ENCODE measurements at places on chromosomes 7 and 10.
A peak's percentile ranks its signal among the peaks of the same experiment; 100 is the strongest.

DNA sequence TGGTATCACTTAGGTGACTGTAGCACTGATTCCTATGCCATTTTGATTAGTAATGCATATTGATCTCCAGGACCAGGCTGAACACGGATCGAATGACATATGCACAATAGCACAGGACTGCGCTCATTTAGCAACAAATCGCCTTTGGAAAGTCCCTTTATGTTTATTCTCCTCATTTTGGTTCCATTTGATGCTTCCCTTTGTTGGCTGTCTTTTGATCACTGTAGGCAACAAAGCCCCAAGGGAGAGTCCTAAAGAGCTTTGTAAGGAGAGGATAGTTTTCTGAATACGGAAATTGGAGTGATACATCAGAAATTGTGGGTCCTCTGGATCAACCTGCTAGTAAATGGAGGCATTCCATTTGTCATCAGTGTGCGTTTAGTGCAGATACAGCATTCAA lies 1111.4 kb downstream of the SORCS1 start:
- DNase-seq = no peak

DNA sequence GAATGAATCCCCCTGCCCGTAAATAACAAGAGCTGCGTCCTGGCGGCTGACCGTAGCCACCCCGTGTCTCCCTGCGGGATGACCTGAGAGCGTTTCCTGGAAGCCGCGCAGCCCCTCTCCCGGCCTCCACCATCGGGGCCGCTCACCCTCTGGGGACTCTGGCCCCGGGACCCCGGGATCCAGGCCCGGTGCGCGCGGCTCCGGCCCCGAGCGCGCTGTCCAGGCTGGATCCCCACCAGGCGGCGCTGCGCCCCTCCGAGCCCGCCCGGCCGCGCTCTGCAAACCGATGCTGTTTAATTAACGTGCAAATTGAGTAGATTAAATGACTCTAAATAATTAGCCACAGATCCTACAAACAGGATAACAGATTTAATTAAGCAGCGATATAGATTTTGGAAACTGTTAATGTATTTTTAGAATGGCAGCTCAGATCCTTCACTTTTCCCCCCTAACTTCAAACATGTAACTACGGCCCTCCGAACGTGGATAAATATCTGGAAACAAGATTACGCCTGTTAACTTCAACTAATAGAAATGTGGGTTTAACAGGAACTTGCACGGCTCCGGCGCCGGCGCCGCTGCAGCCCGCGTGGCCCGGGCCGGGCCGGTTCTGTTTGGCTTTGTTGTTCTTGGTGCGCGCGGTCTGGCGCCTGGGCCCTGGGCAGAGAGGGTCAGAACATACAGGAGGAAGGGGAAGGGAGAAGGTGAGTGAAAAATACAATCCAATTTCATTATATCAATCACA lies 7.1 kb upstream of the UNCX start:
- DNase-seq = no peak

DNA sequence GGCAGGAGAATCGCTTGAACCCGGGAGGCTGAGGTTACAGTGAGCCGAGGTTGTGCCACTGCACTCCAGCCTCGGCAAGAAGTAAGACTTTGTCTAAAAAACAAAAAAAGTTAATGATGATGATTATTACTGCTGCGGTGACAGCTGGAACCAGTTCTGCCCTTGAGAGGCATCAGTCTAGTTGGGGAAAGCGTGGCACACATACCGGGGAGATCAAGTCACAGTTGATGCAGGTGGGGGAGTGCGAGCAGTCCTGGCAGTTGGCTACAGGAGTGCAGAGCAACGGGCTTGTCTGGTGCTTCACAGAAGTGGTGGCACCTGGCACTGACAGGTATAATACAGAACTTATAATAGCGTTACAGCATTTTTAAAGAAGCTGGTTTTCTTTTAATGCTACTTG lies 173.0 kb downstream of the ARHGAP21 start:
- no peak for DNase-seq

DNA sequence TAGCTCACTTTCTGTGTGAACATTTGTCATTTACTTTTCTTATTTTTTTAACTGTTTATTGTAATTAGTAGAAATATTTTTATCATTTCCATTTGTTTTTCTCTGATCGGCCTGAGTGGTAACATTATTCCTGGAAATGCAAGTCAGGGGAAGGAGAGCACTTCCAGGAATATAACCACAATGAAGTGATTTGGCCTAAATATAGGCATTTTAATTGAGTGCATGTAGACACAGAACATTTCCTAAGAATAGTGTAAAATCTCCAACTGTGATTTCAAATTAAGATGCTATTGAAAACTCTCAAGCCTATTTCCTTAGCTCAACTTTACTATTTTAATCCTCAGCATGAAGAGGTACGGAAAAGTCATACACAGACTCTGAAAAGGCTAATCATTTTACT lies 86.5 kb upstream of the SKAP2 start:
- DNase-seq = no peak

DNA sequence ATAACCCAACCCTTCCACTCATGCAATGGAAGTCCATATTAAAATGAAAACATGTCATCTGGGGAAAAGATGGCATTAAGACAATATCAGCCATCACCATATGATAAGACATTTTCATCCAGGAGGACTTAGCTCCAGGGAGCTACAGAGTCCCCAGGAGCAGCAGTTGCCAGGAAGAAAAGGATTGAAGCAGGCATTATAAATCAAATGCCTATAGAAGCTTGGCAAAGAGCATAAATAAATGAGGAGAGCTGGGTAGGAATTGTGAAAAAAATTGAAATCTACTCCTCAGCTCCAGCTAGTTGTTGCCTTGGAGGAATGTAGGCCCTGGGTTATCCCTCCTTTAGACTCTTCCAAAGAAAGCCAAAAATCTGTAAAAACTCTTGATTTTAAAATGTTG lies 42.5 kb downstream of the FAM13C start:
- DNase-seq = no peak

- no peak for DNase-seq
Observed at GRCh38 chr7:64775289-64775688, 18.9 kb upstream of the ZNF138 start.

- DNase-seq = no peak
Observed at GRCh38 chr10:18576586-18576985, 74.8 kb downstream of the NSUN6 start.

GRCh38 chr7:98282703-98283102 lies 1.2 kb downstream of the BRI3 start:
- DNase-seq = no peak

- no peak for DNase-seq
Observed at GRCh38 chr10:23197416-23197861, 5.3 kb downstream of the PTF1A start.

- DNase-seq = no peak
Observed at GRCh38 chr7:1103009-1103788, 15.3 kb downstream of the GPER1 start.

GRCh38 chr7:125908711-125909110 lies 979.1 kb upstream of the POT1 start:
- no peak for DNase-seq

DNA sequence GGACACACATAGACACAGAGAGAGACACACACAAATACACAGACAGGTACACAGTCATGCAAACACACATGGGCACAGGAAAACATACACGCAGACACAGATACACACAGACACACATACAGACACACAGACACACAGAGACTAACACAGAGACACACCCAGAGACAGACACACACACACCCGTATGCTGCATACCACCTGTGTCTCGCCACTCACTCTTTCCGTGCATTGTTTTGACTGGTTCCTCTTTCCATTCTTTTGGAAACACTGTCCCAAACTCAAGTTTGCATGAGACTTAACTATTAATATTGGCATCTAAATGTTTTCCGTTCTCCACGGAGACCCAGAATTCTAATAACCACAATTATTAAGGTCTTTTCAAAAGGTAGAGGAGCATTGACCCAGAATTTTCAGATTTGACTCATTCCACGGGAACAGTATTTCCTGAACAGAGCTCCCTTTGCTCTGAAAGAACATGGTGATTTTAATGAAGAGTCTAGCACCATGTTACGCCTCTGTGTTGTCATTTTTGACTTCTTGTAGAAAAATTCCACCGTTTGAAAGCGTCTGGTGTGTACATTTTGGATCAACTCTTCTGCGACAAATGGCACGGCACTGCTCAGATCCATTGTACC lies 141.2 kb upstream of the RNF32 start:
- no peak for DNase-seq

- DNase-seq = no peak
Observed at GRCh38 chr10:95288303-95288702, 2.5 kb downstream of the PDLIM1 start.

DNA sequence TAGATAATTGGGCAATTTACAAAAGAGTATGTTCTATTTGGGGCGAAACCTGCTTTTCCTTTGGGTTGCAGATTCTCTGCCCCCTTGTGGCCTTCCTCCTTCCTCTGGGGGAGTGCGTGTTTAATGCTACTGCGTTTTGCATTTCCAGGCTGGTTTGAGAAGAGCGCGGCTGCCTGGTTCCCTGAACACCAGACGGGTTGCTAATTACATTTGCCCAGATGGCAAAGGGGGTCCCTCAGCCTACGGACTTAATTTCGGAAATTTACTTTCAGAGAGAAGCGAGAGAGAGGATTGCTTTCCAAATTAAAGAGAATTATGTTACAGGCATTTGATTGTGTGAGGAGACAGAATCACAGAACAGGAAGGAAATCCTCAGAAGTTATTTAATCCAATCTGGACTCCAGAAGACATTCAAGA lies 91.9 kb upstream of the JAZF1 start:
- DNase-seq = no peak

GRCh38 chr7:69476416-69476815 lies 121.9 kb upstream of the AUTS2 start:
- no peak for DNase-seq

DNA sequence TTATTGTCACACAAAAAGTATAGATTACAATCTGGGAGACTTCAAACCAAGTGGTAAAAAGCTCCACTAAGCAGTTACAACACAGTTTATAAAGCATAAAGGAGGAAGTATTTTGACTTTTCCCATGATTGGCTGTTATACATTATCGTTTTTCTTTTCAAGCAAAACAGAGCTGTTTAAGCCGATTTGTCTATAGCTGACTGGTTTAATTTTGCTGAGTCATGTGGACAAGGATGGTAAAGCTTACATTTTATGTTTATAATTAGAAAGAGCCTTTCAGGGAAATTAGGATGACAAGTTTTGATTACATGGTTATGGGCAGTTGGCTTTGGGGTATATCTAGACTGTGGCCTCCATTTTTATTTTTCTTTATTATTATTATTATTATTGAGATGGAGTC lies 152.5 kb upstream of the STK17A start:
- no peak for DNase-seq

DNA sequence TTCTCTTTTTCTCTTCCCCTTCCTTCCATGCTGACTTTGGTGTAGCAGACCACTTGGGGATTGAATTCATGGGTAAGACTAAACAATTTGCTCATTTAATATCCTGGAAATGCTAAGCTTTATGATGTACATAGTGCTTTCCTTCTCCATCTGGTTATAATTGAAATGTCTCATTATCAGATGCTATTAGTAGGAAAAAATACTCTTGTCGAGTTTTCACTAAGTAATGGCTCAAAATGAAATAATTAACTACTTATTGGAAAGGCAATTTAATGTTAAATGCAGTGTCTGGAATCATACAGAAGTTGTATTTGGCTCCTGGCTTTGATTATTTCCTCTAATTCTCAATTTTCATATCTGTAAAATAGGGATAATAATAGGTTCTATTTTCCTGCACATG lies 990.4 kb downstream of the NRG3 start:
- no peak for DNase-seq

GRCh38 chr7:117776224-117776623 lies 97.0 kb downstream of the CTTNBP2 start:
- DNase-seq = no peak

- DNase-seq = no peak
Observed at GRCh38 chr10:48252354-48252650, 22.2 kb downstream of the FRMPD2 start.

GRCh38 chr7:87223666-87224065 lies 4.1 kb upstream of the TMEM243 start:
- no peak for DNase-seq

- no peak for DNase-seq
Observed at GRCh38 chr10:91907914-91908336, 1.4 kb downstream of the FGFBP3 start.

DNA sequence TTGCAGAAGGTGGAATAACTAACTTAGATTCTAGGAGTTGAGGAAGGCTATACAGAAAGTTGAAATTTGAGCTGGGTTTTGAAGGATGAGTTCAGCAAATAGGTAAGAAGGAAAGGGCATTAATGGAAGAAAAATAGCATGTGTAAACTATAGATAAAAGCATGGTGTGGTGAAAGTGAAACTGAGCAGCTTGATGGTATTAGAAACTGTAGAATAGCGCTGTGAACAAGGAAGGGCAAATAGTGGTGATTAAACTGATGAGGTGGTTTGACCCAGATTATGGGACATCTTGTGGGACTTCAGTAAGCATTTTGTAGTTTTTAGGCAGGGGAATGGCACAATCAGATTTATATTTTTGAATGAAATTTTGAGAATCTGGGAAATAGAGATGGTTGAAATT lies 90.5 kb downstream of the EXOC6 start:
- no peak for DNase-seq

DNA sequence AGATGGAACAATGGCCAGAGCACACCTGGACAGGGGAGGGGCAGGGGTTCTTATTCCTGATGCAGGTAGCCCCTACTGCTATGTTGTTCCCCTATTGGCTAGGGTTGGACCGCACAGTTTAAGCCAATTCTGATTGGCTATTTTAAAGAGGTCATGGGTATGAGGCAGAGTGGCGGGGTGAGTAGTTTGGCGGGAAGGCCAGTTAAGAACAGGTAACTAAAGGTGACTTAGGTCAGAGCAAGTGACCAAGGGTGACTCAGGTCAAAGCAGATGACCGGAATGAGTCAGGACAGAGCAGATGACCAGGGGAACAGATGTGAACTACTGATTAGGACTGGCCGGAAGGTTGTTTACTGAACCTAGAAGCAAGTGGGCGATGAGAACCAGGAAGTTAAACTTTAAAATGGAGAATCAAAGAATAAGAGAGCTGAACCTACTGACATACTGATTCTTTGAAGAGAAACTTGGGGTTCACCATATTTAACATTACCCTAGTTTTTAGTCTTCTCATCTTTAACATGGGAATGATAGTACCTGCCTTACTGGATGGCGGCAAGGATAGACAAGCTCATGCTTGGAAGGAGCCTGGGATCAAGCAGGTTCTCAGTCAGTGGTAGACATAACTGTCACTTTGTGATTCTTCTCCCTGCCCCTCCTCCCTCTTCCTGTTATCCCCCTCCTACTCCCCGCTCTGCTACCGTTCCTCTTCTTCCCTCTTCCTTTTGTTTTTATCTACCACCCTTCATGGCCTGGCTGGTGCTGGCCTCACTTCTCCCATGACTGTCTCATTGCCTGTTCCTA lies 55.0 kb downstream of the CCNY start:
- peak; percentile 78 for DNase-seq

GRCh38 chr7:156993021-156993924 lies 17.2 kb downstream of the MNX1 start:
- no peak for DNase-seq

DNA sequence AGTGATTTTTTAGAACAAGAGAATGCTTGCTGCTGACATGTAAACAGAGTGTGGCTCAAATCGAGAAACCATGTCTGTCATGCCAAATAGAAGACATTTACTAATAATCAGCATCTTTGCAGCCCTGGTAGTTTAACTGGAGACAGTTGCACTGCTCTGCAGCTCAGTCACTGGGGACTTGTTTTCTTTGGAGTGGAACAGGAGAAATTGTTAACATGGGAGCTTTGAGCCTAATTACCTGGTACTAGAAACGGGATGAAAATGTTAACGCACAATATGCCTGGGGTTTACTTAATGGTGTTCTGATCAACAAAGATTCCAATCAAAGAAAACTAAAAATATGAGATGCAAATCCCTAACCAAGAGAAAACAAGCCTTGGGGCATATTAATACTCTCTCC lies 153.5 kb downstream of the NRP1 start:
- DNase-seq = no peak

- no peak for DNase-seq
Observed at GRCh38 chr7:151119902-151120301, 33.6 kb downstream of the AGAP3 start.
